MCF 10A (cell line): ENCODE measurements at places on chromosomes 1 and 21.

- H3K36me3 ChIP-seq = peaks cover 6% of the 10 kb centered on the region
- H3K27me3 ChIP-seq = peaks cover 21% of the 10 kb centered on the region
- no peak overlapping the region for H3K27ac ChIP-seq
- no peak overlapping the region for H3K4me3 ChIP-seq
- H3K4me1 ChIP-seq = no peaks in the 10 kb centered on the region
- no peak for DNase-seq
These were observed 105.5 kb downstream of the LRIG2 start for GRCh38 chr1:113178522-113178921.

DNA sequence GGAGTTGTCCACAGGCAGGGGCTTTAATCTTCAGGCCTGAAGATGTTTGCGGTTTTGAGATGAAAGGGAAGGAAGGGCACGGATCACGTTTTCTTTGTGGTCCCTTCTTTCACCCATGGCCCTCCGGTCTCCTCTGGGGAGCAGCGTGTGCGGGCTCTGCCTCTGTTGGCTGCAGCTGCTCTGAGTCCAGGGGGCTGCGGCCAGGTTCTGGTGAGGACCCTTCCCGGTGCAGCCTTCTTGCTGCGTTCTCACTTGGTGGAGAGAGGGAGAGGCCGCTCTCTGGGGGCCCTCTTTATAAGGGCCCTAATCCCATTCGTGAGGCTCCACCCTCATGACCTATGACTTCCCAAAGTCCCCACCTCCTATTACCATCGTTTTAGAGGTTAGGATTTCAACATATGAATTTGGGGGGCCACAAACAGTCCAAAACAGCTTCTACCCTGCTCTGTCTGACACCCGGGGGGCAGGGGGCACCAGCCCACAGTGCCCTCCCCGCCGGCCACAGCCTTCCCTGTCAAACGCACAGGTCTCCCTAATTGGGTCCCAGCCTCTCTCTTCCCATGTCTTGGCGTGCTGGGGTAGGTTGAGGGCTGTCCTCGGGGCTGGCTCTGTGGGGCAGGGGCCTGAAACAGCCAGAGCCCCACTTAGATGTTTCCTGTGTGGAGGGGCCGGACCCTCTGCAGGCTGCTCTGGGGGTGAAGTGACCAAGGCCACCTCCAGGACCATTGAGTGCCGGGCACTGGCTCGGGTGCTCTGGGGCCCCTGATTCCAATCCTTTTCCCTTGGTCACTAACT is 100.1 kb upstream of the C1orf174 start:
- H3K36me3 ChIP-seq = no peaks in the 10 kb centered on the region
- no peak for DNase-seq
- H3K27me3 ChIP-seq = no peaks in the 10 kb centered on the region
- no peak overlapping the region for H3K4me3 ChIP-seq
- H3K27ac ChIP-seq = no peak overlapping the region
- H3K4me1 ChIP-seq = no peaks in the 10 kb centered on the region

DNA sequence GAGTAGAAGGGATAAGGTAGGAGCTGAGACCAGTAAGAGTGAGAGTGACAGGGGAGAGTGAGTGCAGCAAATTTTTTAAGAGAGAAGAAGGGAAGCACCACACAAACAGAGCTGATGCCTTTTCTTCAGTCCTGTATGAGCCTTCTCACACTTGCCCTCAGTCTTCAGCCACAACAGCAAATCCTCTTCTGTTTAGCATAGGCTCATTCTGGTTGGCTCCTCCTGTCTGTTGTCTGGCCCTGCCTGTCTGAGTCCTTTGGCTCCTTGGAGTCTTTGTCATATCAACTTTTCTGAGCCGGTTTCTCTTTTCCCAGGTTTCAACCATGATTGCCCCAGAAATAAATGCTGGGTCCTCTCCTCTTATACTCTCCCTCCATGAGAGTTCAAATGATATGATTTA is 12.7 kb upstream of the CASQ1 start:
- H3K36me3 ChIP-seq = no peaks in the 10 kb centered on the region
- no peak overlapping the region for H3K4me3 ChIP-seq
- no peak for DNase-seq
- no peak overlapping the region for H3K27ac ChIP-seq
- H3K27me3 ChIP-seq = peaks cover 41% of the 10 kb centered on the region

- H3K4me3 ChIP-seq = peak overlapping the region; percentile 54
- H3K4me1 ChIP-seq = peaks cover 61% of the 10 kb centered on the region
- peak; percentile 63 for DNase-seq
- peak overlapping the region; percentile 90 for H3K27ac ChIP-seq
- no peaks in the 10 kb centered on the region for H3K27me3 ChIP-seq
These were observed 3.5 kb downstream of the HSPG2 start for GRCh38 chr1:21933397-21934248.
